Endodermal cell (in vitro differentiated cells): ENCODE measurements at places on chromosomes 13 and 19. TPM values are rescaled to one million over a fixed set of nuclear protein-coding genes. Genes with fewer than 3 reads are reported as not detected.

GRCh38 chr13:51746802-51747201 lies 57.2 kb downstream of the DHRS12 start:
- DNase-seq = no peak

DNA sequence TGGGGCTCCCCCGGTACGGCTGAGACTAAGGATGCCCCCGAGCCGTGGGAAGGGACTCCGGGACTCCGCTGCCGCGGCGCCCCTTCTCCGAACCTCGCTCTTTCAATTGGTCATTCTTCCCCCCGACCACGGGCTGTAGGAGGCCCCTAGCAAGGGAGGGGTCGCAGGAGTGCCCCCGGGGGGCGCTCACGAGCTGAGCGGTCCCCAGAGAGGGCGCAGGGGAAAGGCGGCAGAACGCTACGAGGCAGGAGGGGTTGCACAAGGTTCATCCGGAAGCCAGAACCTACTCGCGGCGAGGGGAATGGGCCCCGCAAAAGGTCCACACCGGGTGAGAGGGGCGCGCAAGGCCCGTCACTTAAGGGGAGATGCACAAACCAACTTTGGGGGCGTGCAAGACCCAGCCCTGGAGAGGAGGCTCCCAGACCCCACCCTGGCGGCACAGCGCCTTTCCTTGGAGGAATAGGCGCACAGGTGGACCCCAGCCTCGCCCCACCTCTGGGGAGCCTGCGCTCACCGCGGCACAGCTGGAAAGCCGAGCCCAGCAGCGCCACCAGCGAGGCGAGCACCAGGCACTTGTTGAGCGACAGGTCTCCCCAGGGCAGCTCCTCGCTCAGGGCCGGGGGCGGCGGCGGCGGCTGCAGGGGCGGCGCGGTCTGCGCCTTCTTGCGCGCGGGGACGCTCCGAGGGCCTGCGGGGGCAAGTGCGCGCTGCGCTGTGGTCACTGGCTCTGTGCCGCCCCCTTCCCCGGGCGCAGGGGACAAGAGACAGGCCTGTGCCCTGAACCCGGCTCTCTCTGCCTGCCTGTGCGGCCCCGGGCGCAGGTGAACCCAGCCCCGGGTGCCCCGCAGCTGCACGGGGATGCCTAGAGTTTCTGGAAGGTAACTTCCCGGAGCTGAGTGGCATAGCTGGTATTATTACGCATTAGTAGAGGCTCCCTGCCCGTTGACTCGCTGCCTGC lies 2.8 kb downstream of the JSRP1 start:
- peak; percentile 86 for DNase-seq

- peak; percentile 85 for DNase-seq
Observed at GRCh38 chr13:32427852-32428580, at the start of gene N4BP2L1. Gene N4BP2L1 (minus strand): TSS chr13:32428130. CDS start chr13:32428082, 48 bp downstream.

DNA sequence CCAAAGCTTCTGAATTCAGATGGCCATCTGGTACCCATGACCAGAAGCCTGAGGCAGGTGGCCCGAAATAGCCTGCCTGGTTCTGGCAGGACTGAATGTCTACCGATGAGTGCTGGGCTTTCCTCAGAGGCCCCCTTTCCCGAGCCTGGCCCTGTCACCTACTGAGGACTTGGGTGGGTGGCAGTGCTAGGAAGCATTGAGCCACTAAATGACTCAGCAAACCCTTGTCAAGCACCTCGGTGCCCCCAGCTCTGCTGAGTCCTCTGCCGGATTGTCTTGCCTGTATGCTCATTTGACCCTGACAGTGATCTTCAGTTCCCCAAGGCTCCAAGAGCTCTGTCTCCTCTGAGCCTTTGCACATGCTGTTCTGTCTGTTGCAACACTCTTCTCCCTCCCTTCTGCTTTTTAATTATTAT lies 17.9 kb downstream of the PPP1R37 start:
- no peak for DNase-seq

- DNase-seq = no peak
Observed at GRCh38 chr13:88125055-88125454, 453.9 kb downstream of the SLITRK5 start.

- no peak for DNase-seq
Observed at GRCh38 chr13:83151308-83151660, 731.0 kb downstream of the SLITRK1 start.

DNA sequence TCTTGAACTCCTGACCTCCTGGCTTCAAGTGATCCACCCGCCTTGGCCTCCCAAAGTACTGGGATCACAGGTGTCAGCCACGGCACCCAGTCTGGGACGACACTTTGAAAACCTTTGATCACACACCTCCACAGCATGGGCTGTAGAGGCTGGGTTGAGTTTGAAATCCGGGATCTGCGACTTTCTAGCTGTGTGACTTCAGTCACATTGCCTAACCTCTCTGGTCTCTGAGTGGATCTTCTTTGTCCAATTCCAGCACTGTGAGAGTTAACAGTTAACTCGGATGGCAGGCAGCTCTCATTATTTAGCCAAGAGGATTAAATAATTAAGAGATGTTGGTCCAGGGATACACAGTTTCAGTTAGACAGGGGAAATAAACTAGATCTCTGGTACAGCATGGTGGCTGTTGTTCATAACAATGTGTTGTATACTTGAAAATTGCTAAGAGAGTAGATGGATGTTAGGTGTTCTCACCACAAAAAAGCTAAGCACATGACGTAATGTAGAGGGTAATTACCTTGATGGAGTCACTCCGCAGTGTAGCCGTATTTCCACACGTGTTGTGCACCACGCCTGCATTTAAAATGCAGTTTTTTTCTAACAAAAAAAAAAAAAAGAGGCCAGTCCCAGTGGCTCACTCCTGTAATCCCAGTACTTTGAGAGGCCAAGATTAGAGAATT lies 1.9 kb downstream of the GALP start:
- no peak for DNase-seq

DNA sequence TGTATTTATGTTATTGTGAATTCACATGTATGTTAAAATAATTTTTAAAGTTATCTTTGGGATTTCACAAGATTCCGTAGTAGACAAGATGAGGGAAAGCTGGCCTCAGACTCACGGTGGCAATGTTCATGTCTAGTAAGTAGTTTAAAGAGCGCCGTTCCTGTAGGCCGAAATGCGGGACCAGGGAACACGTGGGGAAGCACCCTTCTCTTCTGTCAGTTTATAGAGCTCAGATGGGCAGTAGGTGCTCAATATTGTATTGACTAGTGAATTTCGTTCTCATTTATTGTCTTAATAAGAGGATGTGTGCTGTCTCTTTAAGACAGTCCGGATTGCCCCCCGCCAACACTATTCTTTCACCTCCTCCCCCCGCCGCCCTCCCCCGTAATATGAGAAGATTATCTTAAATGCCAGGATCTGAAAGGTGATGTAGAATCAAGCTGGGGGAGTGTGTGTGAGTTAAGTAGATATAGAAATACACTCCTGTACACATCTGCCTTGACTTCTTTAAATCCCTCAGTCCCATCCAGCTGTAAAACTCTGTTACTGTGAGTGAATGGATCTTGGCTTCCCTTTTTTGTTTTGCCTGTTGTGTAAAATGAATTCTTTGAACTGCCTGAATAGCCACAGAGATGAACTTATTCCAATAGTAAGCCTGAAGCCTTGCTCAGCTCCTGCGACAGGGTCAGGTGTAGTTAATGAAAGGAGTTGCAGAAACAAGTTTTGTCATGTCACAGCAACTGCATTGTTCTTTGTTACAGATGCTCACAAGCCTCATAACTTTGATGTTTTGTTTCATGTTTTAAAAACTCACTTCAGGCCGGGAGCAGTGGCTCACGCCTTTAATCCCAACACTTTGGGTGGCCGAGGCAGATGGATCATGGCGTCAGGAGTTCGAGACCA lies 1.3 kb downstream of the LAMP1 start:
- no peak for DNase-seq

ZNF606 gene
- total RNA-seq = 26.7 to 35.7 TPM (median 34.7 TPM) in 3 replicates
